ENCODE measurements at places on chromosomes 6 and 20. TPM values are rescaled to one million over a fixed set of nuclear protein-coding genes. Genes with fewer than 3 reads are reported as not detected.

DNA sequence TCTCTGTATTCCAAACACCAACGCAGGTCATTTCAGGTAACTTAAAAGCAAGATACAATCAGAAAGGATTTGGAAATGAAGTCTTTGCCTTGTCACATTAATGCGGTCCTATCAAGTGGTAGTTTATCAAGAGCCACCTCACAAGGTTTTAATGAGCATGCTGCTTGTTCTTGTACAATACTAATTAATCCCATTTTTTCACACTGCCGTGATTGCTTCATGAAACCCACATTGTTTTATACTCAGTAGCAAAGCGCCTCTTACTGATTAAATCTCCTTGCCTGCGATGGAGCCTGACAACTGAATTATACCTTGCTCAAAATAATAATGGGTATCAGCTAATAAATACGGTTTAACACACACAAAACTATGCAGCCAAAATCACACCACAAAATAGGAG, 234.1 kb upstream of the TSHZ2 start:
- peak; percentile 7 for DNase-seq

The SLC22A1 gene
- total RNA-seq = not detected

- no peak for DNase-seq
Measured at GRCh38 chr6:13853871-13854270, 39.5 kb upstream of the MCUR1 start.

DNA sequence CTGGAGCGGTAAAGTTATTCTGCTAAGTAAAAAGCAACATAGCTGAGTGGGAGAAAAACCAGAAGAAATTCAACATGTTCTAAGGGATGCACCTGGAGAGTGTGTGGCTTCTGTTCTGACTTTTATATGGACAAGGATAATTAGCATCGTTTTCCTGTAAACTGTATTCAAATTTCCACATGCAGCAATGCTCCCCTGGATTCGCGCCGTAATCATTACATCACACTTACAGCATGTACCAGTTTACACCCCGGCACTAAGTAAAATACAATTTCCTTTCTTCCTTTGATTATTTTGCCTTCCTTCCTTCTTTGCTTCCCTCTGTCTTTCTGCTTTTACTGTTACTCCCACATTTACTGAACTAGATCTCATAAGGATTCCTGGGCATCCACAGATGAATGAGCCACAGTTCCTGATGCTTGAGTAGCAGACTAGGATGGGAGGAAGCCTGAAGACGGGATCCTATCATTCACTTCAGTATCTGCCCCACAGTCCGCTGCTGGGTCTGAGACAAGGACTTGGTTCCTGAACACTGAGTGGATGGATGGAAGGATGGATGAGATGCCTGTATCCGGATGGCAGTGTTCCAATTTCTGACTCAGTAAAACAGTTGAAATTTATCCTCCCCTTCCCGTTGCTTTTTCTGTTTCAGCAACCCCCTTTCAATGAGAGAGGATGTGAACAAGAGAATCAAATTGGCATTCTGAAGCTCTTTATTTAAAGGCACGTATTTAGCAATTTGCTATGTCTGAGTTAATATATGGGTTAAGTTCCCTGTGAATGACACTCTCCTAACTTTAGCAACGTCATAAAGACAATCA, 174.6 kb downstream of the GJA10 start:
- DNase-seq = no peak

All from G401 (cell line).